ENCODE measurements at places on chromosomes 5 and 9.

- DNase-seq, result no peak
Observed at GRCh38 chr5:155019601-155020226, 6.2 kb downstream of the KIF4B start.

- peak; percentile 53 for DNase-seq
Observed at GRCh38 chr9:125189011-125189360, 617 bp downstream of the PPP6C start.

DNA sequence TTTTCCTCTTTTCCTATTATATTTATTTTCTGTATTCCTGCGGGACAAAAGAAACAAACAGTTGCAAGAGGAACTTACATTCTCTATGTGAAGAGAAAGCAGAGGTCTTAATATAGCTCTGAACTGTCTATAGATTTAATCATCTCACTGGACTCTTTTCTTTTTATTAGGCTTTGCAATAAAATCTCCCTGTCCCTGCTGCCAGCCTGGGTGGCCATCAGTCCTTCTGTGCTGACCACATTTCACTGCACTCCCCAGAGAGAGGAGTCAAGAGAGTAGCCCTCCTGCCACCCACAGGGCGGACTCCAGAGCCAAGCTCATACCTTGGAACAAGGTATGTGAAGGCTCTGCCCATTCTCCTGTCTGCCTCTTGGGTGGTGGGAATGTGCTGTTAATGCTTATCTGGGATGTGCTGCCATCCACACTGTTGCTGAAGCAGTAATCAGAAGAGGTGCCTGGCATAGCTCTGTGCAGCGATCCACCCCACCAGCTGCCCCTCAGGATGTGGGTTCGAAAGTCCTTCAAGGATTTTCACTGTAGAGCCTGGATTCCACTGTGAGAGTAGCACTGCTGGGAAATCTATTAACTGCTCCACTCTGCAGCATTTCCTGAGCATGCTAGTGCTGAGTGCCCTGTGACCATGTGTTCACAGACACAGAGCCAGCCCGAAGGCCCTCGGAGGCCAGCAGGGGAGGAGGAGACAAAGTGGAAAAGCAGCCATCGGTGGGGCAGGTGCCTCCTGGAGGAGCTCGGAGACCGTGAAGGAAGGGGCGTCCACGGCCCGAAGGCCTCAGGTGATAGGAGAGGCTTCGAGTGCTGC, 334.6 kb downstream of the MED10 start:
- DNase-seq, result no peak

DNA sequence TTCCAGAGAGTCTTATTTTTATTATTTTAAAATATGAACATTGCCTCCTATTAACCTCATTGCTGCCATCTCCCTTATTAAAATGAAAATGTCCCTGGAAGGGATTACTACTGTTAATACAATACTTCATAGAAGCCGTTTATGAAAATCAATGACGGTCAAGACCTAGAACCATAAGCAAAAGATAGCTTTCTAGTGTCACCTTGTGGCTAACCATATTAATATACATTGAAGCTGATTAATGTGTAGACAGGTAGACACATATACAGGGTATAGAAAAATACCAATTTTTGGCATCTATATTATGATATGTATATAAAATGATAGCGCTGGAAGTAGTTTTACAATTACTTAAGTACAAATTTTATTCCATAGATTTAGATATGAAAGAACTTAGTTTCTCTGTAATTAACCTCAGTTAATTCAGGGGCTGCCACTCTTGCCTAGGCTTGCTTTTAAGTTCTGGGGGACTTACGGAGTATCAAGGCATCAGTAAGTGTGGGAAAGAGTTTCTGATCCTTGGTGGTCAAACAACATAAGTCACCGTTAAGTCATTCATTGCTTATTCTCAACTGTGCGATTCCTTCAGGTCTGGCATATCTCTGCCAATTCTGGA, 2.5 kb upstream of the YTHDC2 start:
- DNase-seq, result no peak

GRCh38 chr5:167145841-167146240, 1145.6 kb upstream of the WWC1 start:
- no peak for DNase-seq

- DNase-seq, result no peak
Observed at GRCh38 chr5:176170084-176170483, 68.1 kb upstream of the SIMC1 start.

All from activated CD4-positive, alpha-beta T cell treated with anti-CD3 and anti-CD28 coated beads for 48 hours (primary cell).